ENCODE measurements at places on chromosomes 2 and 18. TPM values are rescaled to one million over a fixed set of nuclear protein-coding genes. Genes with fewer than 3 reads are reported as not detected.

The GREB1L gene
- 2.7 TPM for total RNA-seq

The SLC5A7 gene
- not detected for total RNA-seq

The CDH20 gene
- total RNA-seq: 1.5 TPM

The BCL11A gene
- total RNA-seq: 35.4 TPM

The SKOR2 gene
- total RNA-seq: not detected

GRCh38 chr2:203366639-203367466, 38.7 kb downstream of the ABI2 start:
- DNase-seq: no peak

- no peak for DNase-seq
These were observed 902 bp downstream of the SS18 start for GRCh38 chr18:26089293-26090129.

DNA sequence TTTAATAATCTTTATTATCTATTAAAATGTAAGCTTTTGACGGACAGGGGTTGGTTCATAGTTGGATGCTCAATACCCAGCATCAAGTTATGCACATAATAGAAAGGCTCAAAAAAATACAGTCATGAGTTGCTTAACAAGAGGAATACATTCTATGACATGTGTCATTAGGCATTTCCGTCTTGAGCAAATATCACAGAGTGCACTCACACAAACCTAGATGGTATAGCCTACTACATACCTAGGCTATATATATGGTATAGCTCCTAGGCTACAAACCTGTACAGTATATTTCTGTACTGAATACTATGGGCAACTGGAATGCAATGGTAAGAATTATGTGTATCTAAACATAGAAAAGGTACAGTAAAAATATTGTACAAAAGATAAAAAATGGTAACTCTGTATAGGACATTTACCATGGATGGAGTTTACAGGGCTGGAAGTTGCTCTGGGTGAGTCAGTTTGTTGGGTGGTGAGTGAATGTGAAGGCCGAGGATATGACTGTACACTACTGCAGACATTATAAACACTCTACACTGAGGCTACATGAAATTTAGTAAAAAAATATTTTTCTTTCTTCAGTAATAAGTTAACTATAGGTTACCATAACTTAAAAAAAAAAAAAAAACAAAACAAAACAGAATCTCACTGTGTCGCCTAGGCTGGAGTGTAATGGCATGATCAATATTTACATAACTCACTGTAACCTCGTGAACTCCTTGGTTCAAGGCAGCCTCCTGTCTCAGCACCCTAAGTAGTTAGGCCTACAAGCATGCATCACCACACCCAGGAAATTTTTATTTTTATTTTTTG, 201.2 kb downstream of the NBAS start:
- DNase-seq: no peak

- DNase-seq: no peak
These were observed 20.6 kb upstream of the TMEFF2 start for GRCh38 chr2:192215096-192215877.

- peak; percentile 65 for DNase-seq
These were observed 19.6 kb upstream of the SULT1C3 start for GRCh38 chr2:108220191-108220590.

DNA sequence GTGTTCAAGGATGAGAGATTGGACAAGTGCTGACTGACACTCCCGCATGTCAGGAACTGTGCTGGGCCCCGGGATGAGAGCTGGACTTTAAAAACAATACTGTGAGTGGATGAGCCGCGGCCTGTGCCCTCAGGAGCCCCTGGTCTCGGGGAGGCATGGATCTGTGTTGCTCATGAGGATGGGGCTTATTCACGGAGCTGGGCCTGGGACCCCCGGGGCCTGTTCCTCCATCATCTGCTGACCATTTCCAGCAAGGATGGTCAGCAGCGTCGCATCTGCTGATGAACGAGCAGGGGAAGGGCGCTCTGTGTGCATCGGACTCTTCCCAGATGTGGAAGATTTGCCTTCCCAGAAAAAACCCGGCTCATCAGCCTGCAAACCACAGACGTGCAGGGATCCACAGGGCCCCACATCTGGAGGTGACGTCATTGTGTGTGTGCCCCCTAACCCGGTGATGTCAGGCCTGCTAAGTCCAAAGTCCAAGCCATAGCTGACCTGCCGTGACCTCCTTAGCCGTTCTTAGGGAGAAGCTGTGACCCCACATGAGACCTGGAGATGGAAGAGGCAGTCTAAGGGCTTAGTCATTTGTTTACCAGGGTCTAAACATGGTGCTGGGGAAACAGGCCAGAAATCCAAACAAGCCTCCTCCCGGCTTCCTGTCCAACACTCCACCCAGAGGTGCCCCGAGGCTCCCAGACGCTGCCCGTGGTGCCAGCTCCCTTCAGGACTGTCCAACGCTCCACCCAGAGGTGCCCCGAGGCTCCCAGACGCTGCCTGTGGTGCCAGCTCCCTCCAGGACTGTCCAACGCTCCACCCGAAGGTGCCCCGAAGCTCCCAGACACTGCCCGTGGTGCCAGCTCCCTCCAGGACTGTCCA, 143.9 kb downstream of the PXDN start:
- peak; percentile 44 for DNase-seq

DNA sequence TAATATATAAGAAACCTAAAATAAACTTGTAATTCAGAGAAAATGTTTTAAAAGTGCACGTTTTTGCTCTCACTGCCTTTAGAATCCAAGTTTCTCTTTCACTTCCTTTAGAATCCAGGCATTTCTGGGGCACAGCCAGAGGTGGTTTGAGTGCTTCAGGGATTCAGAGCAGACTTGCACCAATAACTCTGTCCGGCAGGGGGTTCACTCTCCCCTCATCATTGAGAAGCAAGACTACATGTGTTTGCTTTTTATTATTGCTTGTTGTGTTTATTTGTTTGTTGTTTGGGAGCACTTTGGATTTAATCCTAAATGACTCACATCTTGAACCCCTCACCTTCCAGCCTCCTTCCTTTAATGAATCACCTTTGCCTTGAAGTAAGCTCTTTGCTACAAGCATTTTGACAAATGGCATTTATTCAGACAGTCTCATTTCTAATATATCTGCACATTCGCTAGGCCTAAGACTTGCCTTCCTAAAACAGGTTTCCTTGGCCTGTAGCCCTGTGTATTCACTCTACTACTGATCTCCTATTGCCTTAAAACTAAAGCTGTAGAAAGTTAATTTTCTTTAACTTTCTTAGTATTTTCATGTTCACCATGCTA, 233.5 kb upstream of the ATP5MC3 start:
- DNase-seq: peak; percentile 66

DNA sequence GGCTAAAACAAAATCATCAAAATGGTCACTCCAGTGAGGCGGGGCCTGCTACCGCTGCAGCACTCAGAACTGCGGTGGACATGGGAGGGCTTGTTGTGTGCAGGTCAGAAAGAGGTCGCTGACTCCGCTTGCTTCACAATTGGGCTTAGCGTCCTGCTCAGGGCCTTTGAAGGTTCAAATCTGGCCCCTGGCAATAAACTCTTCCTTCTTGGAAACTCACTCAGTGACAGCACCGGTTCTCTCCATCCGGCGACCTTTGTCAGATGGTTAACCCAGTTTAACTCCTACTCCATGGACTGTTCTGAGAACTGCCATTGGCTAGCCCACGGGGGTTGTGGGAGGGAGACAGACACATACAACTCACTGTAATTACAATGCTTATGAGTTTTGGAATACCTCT, 29.0 kb upstream of the LAPTM4A start:
- DNase-seq: no peak

DNA sequence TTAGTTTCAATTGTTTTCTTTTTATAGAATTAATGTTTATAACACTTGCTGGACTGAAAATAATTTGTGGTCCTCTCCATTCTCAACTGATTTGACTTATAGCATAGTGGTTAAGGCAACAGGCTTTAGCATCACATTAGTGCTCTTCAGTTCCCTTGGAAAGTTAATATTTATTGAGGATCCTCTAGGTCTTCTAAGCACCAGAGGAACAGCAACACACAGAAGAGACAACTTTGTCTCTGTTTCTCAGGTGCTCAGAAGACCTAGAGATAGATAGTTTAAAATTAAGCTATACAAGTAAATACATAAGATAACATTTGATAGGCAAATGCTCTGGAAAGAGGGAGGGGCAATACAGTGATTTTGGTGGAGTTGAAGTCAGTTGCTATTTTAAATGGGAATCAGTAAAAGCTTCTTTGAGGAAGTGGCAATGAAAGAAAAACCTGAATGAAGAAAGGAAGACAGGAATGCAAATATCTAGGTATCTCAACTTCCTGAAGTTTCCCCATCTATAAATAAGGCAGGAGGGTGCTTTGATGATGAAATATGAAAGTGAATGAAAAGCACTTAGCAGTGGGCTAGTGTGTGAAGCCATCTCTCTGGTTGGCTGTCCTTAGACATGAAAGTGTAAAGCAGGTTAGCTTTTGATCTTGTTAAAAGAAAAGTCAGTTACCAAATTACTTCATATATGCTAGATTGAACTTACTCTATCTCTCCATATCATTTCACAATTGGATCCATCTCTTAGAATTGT, 7.9 kb downstream of the NEUROD1 start:
- DNase-seq: no peak

DNA sequence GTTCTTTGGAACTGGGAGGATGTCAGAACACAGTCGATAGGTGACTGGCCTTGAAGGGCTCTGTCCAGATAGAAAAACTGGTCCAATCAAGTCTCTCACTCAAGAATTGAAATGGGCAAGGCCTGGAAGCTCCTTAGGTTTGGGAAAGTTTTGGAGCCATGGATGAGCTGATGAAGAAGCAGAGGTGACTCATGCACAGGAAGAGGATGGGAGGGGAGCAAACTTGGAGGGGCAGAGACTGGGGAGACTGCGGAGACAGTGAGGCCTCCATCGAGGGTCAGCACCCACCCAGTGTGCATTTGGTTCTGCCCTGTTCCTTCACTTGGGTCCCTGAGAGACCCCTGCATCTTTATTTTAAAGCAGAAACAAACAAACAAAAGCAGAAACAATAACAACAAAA, 41.1 kb downstream of the SOWAHC start:
- DNase-seq: no peak

DNA sequence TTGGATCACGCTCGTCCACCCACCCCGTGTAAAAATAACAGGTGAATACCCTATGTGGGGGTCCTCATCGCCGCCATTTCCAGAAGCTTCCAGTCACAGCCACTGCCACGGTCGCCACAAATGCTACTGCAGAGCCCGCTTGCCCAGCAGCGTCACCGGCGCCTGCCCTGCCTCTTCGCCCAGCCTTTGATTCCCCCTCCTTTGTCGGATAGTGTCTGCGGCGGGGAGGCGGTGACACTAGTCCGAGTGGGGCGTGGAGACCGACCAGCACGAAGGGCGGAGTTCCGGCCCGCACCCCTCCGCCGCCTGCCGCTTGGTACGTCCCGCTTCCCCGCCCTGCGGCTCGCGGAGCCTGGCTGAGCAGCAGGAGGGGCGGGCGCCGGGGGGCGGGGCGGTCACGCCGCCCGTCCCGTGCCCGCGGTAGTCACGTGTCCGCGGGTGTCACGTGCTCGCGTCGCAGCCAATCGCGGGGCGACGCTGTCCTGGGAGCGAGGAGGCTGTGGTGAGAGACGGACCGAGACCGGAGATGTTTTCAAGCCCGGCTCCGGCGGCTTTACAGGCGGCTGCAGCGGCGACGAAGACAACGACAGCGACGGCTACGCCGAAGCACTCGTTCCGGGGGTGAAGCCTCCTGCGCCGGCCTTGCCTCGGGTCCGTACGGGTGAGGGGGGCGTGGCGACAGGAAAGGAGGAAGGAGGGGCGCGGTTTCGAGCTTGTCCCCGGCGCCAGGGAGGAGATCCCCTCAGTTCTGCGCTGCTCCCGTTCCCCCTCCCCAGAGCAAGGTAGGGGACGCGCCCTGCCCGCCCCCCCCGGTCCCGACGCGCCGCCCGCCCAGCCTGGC, at the start of gene ANKRD12:
Gene ANKRD12 (plus strand): TSS at position 467 of the 841 bp plus-strand sequence. CDS start 45,652 bp downstream, outside the sequence.
- DNase-seq: peak; percentile 96

GRCh38 chr2:123953846-123954245, 71.2 kb upstream of the CNTNAP5 start:
- no peak for DNase-seq

DNA sequence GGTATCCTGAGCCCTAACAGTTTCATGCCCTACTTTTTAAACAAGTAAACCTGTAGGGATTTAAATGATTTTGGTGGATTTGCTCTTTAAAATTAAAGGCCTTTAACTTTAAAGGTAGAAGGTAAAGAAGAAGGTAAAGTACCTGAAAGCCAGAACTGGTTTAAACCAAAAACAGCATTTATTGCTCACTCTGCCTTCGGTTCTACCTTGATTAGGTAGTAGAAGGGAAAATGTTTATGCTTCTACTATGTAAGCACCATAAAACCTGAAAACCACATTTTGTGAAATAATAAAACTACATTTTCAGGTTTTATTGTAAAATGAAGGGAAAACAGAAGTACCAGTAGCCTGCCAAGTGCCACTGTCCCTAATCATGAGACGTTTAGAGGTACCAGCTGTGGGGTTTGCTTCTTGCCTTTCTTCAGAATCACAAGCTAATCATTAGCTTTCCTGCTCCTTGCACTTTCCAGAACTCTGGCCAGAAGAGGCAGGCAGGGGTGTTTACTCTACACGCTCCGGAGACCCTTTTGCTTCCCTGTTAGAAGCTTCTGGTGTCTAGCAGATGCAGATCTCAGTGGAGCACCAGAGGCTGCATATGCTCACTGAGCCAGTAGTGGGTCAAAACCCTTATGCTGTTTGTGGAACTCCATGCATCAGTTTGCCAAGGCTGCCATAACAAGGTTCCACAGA, 33.3 kb downstream of the RPIA start:
- no peak for DNase-seq

DNA sequence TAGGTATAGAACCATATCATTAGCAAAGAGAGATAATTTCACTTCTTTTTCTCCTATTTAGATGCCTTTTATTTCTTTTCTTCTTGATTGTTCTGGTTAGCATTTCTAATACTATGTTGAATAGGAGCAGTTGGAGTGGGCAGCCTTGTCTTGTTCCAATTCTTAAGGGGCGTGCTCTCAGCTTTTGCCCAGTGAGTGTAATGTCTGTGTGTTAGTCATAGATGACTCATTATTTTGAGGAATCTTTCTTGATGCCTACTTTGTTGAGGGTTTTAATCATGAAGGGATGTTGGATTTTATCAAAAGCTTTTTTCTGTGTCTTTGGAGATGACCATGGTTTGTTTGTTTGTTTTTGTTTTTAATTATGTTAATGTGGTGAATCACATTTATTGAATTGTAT, 1453.1 kb upstream of the SLC39A10 start:
- DNase-seq: no peak

DNA sequence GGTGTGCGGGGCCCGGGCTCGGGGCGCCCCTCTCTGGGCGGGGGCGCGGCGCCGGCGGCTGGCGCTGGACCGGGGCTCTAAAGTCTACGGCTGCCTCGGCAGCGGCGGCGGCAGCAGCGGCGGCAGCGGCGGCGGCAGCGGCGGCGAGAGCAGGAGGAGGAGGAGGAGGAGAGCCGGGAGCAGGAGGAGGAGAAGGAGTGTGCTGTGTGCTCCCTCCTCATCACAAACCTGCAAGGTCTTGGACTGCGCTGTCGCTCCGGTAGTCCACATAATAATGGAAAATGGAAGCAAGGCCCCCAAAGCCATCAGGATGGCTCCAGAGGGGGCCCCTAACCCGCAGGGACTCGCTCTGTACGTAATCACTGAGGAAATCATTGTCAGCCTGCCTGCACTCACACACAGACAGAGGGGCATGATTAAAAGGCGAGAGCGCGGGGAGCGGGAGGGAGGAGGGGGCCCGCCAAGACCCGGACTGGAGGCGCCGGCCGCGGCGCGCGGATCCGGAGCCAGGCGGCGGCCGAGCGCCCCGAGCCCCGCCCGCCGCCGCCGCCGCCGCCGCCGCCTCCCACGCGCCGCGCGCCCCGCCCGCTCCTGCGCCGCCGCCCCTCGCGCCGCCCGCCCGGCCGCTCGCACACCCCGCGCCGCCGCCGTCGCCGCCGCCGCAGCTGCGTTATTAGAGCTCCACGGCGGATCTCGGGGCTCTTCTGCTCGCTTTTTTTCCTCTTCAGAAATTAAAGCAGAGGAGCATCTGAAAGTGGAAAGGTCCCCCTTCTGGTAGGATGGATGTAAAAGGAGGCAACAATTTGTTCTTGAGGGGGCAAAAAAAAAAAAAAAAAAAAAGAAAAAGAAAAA, at the start of gene ZNF521:
Gene ZNF521 (minus strand): TSS at position 390 of the 852 bp plus-strand sequence. CDS start 1,220 bp downstream, outside the sequence.
- peak; percentile 76 for DNase-seq
